ENCODE measurements at places on chromosomes 5 and 9.

DNA sequence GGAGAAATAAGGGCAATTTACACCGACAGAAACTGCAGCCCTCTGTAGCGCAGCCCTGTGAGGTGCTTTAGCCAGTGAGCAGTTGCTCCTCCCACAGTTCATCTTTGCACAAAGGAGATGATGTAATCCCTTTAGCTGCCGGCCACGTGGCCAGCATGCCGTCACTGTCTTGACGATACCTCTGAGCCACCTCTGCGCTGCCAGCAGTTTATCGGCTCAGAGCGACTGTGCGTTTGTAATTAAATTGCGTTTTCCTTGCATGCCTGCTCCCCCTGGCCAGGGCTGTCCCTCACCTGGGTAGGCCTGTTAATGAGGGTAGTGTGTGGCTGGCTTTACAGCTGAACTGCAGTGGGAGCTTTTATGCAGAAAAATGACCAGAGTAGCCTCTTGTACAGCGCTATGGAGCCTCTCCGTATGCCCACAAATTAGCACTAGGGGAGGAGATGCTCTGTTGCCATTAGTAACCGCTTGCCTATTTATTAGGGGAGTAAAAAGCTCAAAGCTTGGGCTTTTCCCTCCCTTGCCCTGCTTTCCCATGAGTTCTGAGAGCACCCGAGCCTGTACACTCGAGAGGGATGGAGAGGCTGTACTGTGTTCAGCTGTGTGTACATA lies 107.0 kb downstream of the TRIO start:
- no peak for DNase-seq

- no peak for DNase-seq
These were observed 451.3 kb downstream of the SEMA5A start for GRCh38 chr5:9094582-9094981.

DNA sequence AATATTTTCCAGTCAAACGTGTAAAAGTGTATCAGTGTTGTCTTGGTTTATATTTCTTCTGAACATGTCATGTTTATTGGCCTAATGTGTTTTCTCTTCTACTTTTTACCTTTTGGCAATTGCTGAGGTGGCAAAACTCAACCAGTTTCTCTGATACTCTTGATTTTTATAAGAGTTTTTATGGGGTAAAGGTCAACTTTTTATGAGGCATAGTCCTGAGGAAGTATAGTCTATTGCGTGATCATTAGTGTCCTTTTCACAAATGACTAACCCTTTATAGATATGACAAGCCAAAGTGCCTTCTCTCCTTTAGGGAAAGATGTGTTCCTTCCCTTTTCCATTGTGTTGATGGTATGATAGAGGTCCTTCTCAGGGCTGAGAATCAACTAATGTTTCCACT lies 32.9 kb downstream of the OCLN start:
- no peak for DNase-seq

DNA sequence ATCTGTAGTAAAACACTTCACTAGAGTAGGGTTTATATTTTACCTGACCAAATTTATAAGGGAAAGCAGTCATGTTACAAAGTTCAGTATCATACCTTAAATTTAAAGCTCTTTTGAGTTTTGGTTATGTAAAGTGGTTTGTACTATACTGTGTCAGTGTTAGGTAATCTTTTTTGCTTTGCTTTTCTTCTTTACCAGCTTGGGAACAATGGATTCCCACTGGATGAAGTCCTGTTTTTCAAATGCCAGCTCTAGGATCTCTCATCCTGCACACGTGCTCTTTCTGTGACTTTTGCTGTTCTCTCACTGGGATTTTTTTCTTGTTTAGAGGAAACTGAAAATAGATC lies 15.9 kb downstream of the CYSTM1 start:
- no peak for DNase-seq

- DNase-seq = no peak
These were observed 15.2 kb downstream of the HK3 start for GRCh38 chr5:176883700-176884570.

- DNase-seq = no peak
These were observed 74.7 kb downstream of the KIF24 start for GRCh38 chr9:34254141-34254913.

DNA sequence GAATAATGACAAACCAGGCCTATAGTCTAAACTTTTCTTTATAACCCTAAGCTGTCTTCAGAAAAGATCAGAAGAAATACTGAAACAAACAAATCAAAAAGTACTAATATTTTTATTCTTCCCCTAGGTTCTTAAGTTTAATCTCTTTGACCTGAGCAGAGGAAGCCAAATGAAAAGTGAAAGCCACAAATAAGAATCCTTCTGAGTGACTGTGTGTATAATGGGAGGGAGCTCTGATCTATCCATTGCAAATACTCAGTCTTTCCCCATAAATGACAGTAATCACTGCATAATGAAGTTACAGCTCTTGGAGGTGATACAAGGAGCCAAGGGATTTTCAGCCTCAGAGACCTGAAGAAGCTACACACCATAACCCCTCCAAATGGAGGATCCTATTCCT lies 126.9 kb upstream of the ATP10B start:
- no peak for DNase-seq

DNA sequence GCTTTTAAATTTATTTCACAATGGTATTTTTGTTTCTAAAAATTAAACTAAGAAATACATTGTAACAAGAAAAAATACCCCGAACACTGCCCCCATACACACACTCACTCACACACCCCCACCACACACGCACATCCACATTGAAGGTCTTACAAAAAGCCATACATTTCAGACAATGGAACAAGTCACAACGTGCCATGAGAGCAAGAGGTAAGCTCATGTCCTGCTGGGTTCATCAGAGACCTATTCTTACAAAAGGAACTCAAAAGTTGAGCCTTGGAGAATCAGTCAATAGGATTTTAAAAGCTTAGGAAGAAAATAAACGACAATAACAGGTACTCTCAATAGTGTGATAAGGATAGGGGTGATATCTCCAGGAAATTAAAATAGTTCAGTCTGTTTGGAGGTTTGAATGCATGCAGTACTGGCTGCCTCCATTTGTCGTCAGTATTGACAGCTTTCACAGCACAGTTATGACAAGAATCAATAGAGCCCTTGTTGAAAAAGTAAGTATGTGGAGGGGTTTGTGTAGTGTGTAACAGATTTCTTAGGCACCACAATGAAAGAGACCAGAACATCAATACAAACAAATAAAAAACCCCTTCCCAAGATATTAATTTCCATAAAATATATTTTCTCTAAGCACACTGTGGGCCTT lies 1826.2 kb upstream of the CDH6 start:
- DNase-seq = no peak

- DNase-seq = no peak
These were observed 58.9 kb upstream of the ANKH start for GRCh38 chr5:14930486-14930885.

GRCh38 chr5:35672995-35673394 lies 55.3 kb downstream of the SPEF2 start:
- DNase-seq = peak; percentile 2

Measured in stimulated activated CD4-positive, alpha-beta T cell treated with anti-CD3 and anti-CD28 coated beads, Interleukin-4, amount 100 ng/mL, for 1 hour (primary cell).